H4 (cell line): ENCODE measurements at places on chromosomes 13 and 19. TPM values are rescaled to one million over a fixed set of nuclear protein-coding genes. Genes with fewer than 3 reads are reported as not detected.

Gene EFNA2
- total RNA-seq: 1.0 and 3.3 TPM in 2 replicates

- DNase-seq: no peak
These were observed 18.0 kb downstream of the CATSPERD start for GRCh38 chr19:5738423-5738822.

Gene CABP5
- total RNA-seq: 0.47 TPM in 1 of 2 replicates, not detected in the other

DNA sequence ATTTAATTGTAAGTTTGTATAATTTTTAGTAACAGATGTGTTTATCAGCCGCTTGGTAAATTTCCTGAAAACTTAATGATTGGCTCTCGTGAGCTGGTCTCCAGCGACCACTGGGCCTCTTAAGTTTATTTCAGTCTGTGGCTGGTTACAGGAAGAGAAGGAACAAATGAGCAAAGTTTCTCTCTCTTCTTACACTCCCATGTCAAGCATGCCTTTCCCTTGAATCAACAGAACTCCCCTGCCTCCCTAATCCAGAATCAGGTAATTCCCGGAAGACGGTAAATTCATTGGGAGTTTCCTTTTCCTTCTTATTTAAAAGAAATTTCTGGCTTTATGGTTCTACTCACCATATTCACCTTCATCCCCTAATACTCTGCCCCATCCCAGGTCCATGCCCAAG is 52.5 kb upstream of the POMP start:
- no peak for DNase-seq

- DNase-seq: no peak
These were observed 33.0 kb downstream of the CYP4F2 start for GRCh38 chr19:15864824-15865223.

DNA sequence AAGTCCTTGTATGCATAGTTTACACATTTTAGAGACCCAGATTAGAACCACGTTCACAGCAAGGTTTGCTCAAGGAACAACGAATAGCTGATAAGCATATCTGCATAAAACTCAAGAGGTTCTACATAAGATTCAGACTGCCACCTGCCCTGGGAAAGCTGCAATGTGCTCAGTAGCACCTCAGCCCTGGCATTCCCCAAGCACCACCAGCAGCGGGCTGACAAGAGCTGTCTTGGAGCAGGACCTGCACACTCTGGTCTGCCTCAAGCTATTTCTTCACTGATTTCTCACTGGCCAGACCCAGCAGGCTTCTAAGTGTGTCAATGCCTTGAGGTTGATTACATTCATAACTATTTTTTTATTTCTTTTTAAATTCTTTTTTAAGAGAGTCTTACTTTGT is 65.8 kb upstream of the UQCRFS1 start:
- DNase-seq: no peak

Gene VMAC
- total RNA-seq: 1.0 and 3.1 TPM in 2 replicates

Gene ZNF470
- total RNA-seq: 0.68 and 1.6 TPM in 2 replicates

DNA sequence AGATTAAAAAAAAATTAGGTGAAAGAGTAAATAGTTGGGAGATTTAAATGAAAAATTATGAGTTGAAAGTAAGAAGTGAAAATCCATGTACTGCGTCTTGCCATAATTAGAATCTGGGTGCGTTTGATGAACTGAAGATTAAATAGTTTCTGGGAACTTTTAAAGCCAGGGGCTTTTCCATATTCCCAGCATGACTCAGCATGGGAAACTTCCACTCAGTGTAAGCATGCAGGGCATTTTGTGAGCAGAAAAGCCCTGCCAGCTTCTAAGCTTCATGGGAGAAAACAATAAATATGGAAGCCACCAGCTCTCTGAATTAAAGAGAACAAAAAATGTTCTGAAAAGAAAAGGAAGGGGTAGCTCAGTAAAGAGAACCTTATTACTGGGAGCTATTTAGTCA is 62.0 kb upstream of the EDNRB start:
- DNase-seq: peak; percentile 44

GRCh38 chr19:4061683-4062418 is 4.8 kb downstream of the ZBTB7A start:
- no peak for DNase-seq

GRCh38 chr13:40578055-40578454 is 88.4 kb downstream of the FOXO1 start:
- DNase-seq: no peak

Gene SERP2
- not detected in 2 replicates for total RNA-seq

- no peak for DNase-seq
These were observed 11.9 kb downstream of the EPS8L1 start for GRCh38 chr19:55087542-55087901.

DNA sequence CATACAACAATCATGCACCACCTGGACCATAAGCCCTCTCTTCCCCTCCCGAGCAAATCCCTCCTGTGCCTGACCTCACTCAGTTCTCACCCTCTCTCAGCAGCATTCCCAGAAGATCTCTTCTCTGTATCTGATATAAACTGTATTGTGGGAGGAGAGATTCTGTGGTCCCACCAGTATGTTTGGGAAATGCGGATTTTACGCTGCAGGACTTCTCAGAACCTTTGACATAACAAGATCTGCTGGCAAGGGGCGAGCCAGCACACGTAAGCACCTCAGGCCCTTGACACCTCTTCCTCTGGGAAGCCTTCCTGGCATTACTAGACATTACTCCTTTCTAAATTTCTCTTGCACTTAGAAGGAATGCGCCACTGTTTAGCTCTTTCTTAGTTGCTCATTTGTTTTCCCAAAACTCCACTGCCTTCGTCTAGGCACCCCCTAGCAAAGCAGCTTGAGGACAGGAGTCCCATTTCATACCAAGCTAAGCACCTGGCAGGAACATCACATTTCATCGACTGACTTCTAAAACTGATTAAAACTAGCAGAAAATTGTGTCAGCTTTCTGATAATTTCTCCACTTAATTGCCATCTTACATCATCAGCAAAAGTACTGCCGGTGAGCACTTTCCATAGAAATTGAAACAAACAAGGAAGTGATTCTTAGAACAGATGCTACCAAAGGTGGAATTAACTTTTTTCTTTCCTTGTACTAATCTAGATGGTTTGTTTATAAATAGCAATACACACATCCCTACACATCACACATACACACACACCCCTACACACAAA is 63.2 kb downstream of the CCDC70 start:
- no peak for DNase-seq
